ENCODE measurements at places on chromosomes 5 and 9.

DNA sequence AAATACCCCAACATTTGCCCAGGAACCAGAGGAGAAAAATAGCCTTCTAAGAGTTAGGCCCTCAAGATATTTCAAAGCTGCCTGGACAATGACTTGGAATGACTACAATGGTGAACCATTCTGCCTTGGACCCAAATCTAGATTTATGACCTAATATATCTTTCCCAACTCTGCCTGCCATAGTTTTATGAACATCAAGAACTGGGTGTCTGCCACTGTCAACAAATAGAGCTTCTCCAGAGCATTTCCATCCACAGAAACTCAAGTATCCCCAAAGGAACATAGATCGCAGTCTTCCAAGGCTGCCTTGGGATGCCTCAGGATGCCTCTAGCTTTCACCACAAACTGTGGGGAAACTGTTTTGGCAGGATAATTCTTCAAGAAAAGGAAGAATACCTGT, 48.2 kb upstream of the NFIB start:
- no peak for DNase-seq

DNA sequence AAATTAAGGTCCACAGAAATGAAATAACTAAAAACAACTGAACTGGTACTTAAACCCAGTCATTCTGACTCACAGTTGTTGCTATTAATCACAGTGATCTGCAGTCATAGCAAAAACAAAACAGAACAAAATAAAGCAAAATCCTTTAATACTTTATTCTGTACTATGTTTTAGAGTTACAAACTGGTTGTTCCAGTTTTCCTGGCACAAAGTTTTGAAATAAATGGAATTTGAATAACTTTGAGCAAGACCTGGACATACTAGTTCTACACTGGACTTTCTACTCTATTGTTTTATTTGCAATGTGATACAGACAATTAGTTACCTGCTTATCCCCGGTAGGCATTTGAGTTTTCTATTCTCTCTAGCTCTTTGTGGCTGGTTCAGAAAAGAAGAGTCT, 147.9 kb downstream of the DMRT2 start:
- no peak for DNase-seq

DNA sequence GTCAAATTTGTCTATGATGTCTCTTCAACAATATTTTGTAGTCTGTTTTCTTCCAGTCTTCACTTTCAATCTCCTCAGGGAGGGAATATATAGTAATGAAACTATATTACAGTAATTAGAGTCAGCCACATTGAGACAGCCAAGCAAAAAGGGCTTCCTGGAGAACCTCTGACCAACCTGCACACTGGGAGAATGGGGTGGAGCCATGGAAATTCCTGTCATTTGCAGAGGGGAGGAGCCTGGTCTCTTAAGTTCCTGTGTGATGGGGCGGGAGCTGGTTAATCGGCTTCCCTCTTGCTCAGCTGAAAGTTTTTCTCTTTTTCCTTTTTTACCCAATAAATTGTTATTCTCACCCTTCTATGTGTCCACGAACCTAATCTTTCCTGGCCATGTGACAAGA, 1220.0 kb downstream of the PTPRD start:
- DNase-seq, result no peak

- no peak for DNase-seq
Observed at GRCh38 chr9:133950192-133950591, 41.9 kb downstream of the VAV2 start.

DNA sequence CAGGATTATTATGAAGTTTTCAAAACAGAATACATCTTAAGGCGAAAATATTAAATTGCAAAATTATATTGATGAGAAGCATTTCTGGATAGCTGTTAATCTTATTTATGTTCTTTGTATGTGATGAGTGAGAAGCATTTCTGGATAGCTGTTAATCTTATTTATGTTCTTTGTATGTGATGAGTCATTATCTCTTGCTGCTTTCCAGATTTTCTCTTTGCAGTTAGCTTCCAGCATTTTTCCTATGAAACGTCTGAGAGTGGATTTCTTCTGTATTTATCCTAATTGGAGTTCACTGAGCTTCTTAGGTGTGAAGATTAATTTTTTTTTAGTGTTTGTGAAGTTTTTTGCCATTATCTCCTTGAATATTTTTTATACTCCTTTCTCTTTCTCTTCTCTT, 8.2 kb downstream of the TMEM232 start:
- no peak for DNase-seq

- no peak for DNase-seq
Observed at GRCh38 chr9:113875459-113876150, 504 bp upstream of the ZNF618 start.

GRCh38 chr9:36791222-36791950, 218.7 kb downstream of the MELK start:
- no peak for DNase-seq

DNA sequence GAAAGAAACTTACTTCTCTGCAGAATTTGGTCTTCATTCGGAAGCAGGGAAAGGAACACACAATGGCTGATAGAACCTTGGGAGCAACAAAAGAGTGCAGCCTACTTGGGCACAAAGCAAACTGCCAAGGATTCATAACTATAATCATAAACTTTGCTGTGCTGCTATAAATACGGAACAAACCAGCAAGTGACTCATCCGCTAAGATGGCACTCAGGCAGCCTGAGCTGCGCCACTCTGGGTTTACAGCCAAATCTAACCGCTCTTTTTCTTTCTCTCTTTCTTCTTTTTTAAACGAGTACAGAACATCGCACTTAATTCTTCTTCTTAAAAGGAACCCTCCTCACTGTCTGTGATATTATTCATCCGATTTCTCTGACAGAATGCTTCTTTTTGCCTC, 81.1 kb downstream of the PTPN3 start:
- no peak for DNase-seq

- DNase-seq, result no peak
Observed at GRCh38 chr5:139655727-139656271, 7.7 kb downstream of the CXXC5 start.

DNA sequence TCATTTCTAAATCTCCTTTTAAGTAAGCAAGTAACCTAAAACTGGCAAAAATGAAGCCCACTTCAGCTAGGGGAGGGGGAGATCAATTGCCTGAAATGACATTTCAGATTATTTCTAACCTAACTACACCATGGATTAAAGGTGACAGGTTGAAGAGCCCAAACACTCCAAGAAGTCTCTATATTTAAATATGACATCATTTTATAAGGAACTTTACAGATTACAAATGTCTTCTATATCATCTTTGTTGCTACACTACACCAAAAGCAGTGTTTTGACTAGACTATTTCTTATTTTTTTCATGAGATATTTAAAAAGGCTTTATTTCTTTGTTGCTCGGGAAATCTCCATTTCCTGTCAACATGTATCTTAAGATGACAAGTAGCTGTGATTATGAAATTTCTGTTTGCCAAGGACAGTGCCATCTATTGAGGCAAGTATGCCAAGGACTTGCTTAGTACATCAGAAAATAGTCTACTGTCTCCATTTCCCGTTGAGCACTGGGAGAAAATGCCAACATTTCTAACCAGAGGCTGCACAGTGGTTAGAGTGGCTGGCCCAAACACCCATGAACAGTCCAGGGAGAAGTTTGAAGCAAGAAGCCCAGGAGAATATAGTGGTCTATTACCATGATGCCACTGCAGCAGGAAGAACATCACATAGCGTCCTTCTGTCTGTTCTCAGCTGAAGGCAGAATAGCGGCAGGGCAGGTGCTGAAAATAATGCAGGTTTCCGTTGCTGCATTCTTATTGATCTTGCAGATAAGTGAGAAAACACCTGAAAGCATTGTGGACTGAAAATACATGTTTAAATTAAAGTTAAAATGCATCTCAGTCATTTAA, 93.4 kb upstream of the ITGA2 start:
- DNase-seq, result no peak

DNA sequence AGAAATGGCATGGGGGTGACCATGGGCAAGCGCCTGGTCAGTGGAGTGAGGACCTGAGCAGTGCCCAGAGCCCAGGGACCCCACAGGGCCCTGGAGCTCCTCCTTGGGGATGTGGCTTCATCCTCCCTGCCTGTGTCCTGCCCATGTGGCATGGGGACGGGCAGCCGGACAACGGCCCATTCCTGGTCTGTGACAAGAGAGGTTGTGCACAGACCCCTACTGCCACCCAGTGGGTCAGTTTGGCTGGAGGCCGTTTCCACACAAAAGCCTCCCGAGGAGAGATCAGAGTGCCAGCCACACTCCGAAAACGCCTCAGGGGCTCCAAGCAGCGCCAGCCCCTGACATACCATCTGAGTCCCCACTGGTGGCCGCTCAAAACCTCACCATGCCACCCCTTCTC, 19.8 kb downstream of the SLC6A18 start:
- no peak for DNase-seq

- no peak for DNase-seq
Observed at GRCh38 chr9:115442054-115442453, 324.1 kb upstream of the TNC start.

- peak; percentile 10 for DNase-seq
Observed at GRCh38 chr9:90870621-90871326, 69.2 kb downstream of the SYK start.

- no peak for DNase-seq
Observed at GRCh38 chr5:139642891-139643871, 5.0 kb upstream of the CXXC5 start.

DNA sequence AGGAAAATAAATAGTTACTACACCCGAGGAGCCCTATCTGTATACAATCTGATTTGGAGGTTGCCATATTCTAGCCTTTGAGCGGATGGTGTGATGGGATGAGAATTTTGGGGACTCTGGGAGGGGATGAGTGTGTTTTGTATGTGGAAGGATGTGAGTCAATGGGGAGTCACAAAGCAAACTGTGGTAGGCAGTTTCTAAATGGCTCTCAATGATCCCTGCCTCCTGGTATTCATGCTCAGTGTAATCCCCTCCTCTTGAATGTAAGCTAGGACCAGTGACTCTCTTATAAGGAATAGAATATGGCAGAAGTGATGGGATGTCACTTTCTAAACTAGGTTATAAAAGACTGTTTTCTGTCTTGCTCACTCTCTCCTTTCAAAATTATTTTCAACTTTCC, 205.7 kb upstream of the RIOK2 start:
- DNase-seq, result no peak

GRCh38 chr5:113090336-113091106, 113.9 kb downstream of the DCP2 start:
- no peak for DNase-seq

DNA sequence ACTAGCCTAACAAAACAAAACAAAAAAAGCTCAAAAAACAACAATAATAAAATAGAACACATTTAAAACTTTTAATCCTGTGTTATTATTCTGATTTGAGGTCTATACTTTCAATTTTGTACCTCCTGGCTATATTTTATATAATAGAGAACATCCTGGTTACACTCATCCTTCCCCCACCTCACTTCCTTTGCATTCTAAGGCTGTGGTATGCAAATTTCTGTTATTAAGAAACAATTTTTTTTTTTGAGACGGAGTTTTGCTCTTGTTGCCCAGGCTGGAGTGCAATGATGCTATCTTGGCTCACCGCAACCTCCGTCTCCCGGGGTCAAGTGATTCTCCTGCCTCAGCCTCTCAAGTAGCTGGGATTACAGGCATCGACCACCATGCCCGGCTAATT, 3.1 kb upstream of the RPL37 start:
- DNase-seq, result no peak

DNA sequence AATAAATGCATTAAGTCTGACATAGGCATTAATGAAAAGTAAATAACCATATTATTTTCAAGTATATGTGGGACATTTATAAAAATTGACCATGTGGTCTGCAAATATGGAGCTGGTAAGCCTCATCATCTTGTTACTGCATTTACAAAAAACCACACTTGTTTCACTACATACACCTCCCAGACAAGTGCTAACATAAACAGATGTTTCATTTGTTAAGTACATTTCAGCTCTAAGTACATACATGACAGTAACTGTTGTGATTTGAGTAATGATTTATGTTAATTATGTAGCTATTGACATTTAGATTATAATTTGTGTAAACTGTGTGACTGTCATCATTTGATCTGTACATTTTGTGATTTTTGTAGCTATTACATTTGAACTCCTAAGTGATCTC, 13.9 kb downstream of the IDNK start:
- no peak for DNase-seq
